ENCODE measurements at places on chromosomes 13 and 19.
A peak's percentile ranks its signal among the peaks of the same experiment; 100 is the strongest.

DNA sequence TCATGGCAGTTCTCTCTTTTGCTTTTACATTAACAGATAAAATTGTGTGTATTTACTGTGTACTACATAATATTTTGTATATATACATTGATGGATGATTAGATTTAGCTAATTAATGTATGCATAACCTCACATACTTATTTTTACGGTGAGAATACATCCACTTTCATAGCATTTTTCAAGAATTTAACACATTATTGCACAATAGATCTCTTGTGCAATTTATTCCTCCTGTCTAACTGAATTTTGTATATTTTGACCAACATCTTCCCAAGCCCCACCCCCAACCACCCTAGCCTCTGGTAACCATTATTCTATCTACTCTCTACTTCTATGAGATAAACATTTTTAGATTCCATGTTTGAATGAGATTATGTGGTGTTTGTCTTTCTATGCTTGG is 194.7 kb downstream of the RBM26 start:
- DNase-seq = no peak

DNA sequence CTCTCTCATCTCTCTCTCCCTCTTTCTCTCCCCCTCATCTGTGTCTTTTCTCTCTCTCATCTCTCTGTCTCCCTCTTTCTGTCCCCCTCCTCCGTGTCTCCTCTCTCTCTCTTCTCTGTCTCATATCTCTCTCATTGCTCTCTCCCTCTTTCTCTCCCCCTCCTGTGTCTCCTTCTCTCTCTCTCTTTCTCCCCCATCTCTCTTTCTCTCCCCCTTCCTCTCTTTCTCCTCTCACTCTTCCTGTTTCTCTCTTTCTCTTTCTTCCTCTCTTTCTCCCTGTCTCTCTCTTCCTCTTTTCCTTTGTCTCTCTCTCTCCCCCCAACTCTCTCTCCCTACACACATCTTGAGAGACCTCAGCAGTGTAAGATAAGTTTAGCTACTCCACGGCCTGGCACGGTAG is 4.9 kb upstream of the RDH13 start:
- DNase-seq = no peak

DNA sequence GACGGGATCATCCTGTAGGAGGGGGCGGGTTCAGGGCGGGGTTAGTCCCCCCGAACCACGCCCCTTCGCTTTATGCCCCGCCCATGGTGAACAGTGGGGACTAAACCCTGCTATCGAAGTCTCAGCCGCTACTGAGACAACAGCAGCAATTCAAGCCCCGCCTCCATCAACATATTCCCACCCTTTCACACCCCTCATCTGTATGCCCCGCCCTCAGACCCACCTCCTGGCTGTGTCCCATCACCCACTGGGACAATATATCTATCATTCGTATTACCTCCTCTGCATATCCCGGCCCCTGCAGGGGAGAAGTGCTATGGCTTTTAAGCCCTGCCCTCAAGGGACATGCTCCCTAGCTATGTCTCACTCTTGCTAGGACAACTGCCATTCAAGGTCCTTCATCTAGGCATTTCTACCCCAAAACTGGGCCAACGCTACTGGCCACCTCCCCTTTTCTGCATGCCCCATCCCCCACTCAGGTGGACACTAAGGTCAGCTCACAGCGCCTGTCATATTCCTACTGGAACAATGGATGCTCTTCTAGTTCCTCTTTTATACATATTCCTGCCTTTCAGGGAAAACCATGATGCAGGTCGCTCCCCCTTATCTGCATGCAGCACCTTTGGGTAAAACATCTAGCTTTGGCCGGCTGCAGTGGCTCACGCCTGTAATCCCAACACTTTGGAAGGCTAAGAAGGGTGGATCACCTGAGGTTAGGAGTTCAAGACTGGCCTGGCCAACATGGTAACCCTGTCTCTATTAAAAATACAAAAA is 11.9 kb downstream of the LRFN1 start:
- DNase-seq = no peak

- DNase-seq = no peak
These were observed 36.2 kb upstream of the SLC46A3 start for GRCh38 chr13:28754698-28755545.

DNA sequence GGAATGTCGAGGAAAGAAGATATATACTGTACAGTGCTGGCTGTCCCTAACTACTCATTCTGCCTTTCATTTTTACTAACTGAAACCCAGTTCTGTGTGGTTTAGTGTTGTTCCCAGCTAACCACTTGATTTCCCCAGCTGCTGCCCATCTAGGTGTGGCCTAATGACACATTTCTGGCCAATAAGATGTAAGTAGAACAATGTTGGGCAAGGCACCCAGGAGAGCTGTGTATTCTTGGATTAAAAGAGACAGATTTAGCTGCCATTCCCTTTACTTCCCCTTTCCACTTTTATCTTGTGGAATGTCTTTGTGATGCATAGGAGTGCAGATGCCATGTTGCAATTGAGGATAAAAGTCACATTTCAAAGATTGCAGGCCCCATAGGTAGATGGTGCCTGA is 28.3 kb upstream of the PCDH9 start:
- DNase-seq = no peak

DNA sequence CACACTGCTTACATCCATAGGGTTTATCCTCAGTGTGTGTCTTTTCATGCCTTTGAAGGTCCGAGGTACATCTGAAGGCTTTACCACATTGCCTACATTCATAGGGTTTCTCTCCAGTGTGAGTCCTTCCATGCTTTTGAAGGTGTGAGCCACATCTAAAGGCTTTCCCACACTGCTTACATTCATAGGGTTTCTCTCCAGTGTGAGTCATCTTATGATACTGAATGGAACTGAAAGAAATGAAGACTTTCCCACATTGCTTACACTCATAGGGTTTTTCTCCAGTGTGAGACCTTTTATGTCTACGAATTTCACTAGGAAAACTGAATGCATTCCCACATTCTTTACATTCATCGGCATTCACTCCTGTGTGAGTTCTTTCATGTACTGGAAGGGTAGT is 7.1 kb downstream of the ZNF20 start:
- no peak for DNase-seq

DNA sequence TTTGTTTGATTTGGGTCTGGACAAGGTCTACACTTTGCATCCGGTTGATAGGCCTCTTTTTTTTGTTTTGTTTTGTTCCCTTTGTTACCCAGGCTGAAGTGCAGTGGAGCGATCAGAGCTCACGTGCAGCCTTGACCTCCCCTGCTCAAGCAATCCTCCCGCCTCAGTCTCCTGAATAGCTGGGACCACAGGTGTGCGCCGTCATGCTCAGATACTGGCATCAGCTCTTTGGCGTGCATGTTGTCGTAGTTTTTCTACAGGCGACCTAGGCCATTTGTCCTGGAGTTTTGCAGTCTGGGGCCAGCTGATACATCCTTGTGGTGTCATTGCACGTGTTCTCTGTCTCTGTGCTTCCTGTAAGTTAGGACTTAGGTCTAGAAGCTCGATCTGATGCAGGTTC is 16.3 kb downstream of the PAK4 start:
- no peak for DNase-seq

DNA sequence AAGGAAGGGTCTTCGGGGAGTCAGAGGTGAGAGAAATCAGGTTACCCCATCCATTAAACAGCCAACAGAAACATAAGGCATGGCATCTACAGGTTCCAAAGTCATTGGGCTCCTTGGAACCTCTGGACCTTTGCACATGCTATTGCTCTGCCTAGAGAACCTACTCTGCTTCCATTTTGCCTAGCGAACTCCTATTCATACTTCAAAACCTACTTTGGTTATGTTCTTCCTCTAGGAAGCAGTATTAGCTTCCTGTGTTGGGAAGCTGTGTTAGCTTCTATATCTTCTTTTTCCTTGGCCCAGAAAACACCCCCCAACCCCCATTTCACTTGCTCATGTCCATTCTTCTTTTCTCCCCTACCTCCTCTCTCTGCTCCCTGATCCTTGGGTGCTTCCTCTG is 39.6 kb downstream of the F2RL3 start:
- no peak for DNase-seq

DNA sequence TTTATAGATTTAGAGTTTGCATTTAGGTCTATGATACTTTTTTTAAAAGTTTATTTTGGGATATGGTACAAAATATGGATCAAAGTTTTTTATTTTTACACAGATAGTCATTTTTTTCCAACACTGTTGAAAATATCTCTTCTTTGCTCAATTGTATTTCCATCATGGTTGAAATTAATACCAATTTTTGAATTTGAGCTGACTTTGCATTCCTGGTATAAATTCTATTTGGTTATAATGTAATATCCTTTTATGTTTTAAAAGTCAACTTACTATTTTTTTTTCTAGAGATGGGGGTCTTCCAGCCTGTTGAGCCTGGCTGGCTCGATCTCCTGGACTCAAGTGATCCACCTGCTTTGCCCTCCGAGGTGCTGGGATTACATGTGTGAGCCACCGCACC is 620.1 kb downstream of the OLFM4 start:
- DNase-seq = no peak

- no peak for DNase-seq
These were observed 93.4 kb downstream of the KCTD12 start for GRCh38 chr13:76792731-76793347.

- DNase-seq = no peak
These were observed 2.1 kb upstream of the LRP3 start for GRCh38 chr19:33192010-33192409.

DNA sequence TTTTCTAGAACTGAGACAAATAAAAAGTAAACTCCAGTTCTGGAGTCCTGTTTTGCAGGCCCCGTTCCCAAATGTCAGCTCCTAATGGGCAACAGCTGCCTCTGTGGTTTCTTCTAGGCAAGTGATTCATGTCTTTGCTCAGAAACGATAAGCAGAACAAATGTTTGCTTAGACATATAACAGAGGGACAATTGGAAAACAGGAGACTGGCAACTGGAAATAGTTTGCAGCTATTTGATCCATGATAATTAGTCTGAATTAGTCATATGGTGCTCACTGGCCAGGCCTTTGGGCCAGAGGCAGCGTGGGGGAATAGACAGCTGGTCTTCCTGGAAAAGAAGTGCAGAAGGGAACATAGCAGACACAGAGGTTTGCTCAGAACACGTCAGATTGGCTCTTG is 29.2 kb upstream of the TSHZ3 start:
- DNase-seq = no peak

- DNase-seq = no peak
These were observed 121.0 kb downstream of the MRPL57 start for GRCh38 chr13:21297447-21297846.

DNA sequence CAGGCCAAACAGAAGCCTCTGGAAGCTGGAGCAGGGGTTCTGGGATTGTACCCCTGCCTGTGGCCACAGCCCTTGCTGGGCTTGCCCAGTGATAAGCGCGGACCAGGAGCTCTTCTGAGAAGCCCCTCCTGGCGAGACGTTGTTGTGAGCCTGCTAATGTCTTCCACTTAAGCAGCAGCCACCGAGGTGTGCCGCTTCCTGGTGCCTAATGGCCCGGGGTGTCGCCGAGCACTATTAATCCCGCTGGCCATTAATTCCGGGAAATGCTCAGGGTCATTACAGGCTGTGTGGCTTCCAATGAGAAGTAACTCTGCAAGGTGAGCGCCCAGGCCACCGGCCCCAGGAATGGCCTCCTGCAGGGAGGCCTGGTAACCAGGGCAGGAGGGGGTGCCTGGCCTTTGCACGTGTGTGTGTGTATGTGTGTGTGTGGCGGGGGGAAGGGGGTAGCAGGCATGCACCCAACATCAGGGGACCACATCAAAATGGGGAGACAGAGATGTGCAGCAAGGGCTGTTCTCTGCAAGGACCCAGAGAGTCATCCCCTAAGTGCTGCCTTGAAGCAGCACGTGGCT is 175.0 kb downstream of the URI1 start:
- DNase-seq = no peak

GRCh38 chr13:98460516-98460915 is 116.4 kb downstream of the STK24 start:
- DNase-seq = no peak

DNA sequence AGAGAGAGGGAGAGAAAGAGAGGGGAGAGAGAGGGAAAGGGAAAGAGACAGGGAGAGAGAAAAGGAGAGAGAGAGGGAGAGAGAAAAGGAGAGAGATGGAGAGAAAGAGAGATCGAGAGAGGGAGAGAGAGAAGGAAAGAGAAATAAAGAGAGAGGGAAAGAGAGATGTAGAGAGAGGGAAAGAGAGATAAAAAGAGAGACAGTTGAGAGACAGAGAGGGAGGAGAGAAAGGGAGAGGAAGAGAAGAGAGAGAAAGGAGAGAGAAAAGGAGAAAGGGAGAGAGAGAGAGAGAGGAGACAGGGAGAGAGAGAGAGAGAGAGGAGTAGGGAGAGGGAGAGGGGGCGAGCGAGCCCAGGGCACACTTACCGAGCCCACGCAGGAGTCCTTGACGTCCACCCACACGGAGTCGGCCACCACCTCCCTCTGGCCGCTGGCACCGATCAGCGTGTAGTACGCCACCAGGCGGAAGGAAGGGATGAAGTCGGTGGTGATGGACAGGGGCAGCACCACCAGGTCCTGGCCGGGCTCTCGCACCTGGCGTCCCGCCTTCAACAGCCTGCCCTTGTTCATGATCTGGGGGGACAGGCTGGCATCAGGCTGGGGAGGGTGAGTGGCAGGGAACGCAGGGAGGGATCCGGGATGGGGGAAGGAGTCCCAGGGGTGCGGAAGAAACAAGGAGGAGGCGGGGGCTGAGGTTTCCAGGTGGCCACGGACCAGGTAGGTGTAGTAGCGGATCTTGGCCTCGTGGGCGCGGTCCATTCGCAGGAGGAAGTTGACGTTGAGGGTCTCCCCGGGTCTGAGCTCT is 10.0 kb downstream of the C3 start:
- no peak for DNase-seq

GRCh38 chr13:77891041-77891440 is 27.6 kb downstream of the EDNRB start:
- no peak for DNase-seq

DNA sequence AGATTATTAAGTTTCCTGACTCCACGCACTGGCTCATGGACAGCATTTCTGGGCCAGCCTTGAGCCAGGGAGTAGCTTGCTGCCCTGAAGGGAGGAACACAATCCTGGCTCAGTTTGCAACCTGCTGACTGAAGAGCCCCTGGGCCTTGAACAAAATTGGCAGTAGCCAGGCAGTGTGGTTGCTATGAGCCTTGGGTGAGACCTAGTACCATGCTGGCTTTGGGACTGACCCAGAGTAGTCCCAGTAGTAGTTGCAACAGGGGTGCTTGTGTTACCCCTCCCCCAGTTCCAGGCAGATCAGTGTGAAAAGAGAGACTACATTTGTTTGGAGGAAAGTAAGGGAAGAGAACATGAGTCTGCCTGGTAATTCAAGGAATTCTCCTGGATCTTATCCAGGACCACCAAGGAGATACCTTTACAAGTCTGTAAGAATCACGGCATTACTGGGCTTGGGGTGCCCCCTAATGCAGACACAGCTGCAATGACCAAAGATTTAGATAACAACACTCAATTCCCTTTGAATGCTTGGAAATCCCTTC is 22.0 kb downstream of the ITGBL1 start:
- DNase-seq = no peak

- peak; percentile 24 for DNase-seq
These were observed 29.8 kb downstream of the CERS1 start for GRCh38 chr19:18865973-18866799.
